Left ventricle myocardium superior (tissue), 1 donor: ENCODE measurements at places on chromosomes 5 and 9. TPM values are rescaled to one million over a fixed set of nuclear protein-coding genes. Genes with fewer than 3 reads are reported as not detected.

DNA sequence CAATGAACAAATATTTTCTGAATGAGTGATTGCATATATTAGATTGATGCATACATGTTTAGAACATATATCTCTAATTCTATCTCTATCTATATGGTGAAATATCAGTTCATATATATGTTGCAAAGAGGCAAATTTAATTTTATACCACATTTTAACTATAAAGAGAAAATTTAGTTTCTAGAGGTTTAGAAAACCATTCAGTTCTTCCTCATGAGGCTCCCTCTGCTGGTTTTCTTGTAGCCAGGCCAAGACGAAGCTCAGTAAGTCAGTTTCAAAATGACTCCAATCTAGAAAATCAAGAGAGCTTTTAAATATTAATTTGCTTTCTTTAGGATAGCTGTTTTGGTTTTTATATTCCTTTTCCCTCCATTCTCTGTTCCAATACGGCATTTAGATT is 312.1 kb downstream of the TMEM232 start:
- no peak for DNase-seq

DNA sequence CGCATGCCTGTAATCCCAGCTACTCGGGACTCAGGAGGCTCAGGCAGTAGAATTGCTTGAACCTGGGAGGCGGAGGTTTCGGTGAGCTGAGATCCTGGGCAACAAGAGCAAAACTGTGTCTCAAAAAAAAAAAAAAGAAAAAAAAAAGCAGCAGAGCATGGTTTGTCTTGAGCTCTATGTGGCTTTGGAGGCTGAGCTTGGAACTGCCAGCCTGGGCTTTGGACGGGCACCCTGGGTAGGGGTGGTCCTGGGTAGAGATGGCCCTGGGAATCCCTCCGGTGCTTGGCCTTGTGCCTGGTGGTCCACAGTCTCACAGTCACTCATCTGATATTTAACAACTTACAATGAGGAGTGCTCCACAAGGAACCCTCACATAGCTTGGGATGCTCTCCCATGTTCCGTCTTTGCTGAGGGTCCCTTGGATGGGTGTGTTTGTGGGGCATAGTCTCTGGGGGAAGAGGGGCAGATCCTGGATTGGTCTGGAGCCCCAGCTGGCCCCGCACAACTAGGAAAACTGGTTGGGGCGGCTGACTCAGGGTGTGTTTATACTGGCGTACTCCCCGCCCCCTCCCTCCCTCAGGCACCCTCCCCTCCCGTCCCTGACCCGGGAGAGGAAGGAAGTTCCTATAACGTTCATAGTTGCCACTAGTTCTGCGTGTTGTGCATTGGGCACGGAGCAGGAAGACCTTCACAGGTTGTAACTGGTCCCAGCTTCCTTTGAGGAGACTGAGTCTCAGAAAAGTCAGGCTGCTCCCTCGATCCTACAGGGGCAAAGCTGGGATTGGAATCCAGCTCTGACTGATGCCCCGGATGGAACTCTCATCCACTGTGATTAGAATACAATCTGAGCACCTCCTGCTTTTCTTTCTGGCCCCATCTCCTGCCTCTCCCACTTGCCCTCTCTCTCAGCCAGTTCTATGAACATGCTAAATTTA is 11.2 kb downstream of the IER5L start:
- DNase-seq, result peak; percentile 73

- no peak for DNase-seq
Measured at GRCh38 chr5:177097016-177097985, 10.6 kb downstream of the FGFR4 start.

GRCh38 chr9:6229619-6230018 is 14.0 kb downstream of the IL33 start:
- DNase-seq, result no peak

- no peak for DNase-seq
Measured at GRCh38 chr5:74295141-74295540, 345.4 kb downstream of the ENC1 start.

- DNase-seq, result no peak
Measured at GRCh38 chr9:17367035-17367434, 211.8 kb upstream of the SH3GL2 start.

STK10 gene
- 6.9 TPM for total RNA-seq

GMCL2 gene
- total RNA-seq, result not detected

DNA sequence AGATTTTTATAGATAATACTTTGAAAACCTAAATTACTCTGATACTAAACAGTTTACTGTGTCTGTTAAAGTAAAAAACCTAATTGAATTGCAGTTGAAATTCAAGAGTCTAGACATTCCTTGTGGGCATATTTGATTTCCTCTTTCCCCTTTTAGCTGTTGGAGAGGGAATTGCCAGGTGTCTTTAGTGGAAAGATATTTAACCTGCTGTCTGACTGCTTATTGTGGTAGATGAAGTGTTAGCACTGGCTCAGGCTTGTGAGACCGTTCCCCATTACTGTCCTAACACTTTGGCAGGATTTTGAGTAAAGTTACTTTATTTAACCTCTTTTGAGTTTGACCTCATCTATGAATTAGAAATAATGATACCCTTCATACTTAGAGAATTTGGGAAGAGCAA is 16.4 kb downstream of the MAP3K1 start:
- DNase-seq, result no peak

GRCh38 chr5:132383984-132384383 is 14.5 kb downstream of the SLC22A5 start:
- DNase-seq, result no peak

DNA sequence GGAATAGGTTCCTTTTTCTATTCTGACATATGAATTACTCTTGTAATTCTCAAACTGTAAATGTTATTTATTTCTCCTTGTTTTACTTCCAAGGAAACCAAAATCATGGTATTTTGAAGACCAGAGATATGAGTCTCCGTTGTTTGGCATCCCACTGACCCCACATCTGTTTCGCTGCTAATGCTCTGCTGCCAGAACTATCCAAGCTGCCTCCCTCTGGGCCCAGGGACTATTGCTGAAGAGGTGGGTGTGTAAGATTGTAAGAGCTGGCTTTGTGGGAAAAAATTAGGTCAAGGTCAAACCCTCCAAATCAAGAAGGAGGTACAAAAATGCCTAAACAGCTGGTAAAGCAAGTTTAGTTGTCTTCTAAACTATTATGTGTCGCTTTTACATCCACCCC is 129.4 kb upstream of the MYO10 start:
- peak; percentile 43 for DNase-seq

GRCh38 chr9:97405551-97405950 is 6.3 kb upstream of the TDRD7 start:
- no peak for DNase-seq

GAPT gene
- total RNA-seq, result 1.4 TPM

DMGDH gene
- total RNA-seq, result 1.3 TPM

DNA sequence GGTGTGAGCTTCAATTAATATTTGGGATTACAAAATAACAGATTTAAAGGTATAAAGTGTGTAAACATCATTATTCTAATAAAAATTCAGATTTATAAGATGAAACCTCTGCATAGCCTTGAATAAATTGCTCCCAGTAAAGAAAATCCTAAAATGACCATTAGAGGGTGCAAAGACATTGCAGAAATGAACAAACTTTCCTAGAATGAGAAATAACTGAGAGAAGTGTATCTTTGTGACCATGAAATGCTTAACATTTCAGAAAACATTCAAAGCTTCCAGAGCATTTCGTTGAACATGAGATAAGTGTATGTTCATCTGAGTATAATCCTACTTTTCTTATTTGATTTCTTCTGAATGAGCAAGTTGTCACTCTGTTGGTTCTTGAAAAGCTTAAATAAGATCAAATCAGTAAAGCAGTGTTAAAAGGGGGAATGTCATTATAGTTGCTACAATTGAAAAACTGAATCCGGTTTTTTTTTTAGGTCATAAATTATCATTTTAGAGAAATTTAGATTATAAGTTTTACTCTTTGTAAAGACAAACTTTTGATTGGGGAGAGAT is 24.7 kb upstream of the NUDT12 start:
- DNase-seq, result no peak
